ENCODE measurements at places on chromosomes 16 and 17.
A peak's percentile ranks its signal among the peaks of the same experiment; 100 is the strongest.

- DNase-seq: peak; percentile 77
These were observed 1.2 kb upstream of the EFNB3 start for GRCh38 chr17:7703584-7704479.

GRCh38 chr17:35541434-35541833, 4.0 kb upstream of the SLFN12L start:
- DNase-seq: no peak

DNA sequence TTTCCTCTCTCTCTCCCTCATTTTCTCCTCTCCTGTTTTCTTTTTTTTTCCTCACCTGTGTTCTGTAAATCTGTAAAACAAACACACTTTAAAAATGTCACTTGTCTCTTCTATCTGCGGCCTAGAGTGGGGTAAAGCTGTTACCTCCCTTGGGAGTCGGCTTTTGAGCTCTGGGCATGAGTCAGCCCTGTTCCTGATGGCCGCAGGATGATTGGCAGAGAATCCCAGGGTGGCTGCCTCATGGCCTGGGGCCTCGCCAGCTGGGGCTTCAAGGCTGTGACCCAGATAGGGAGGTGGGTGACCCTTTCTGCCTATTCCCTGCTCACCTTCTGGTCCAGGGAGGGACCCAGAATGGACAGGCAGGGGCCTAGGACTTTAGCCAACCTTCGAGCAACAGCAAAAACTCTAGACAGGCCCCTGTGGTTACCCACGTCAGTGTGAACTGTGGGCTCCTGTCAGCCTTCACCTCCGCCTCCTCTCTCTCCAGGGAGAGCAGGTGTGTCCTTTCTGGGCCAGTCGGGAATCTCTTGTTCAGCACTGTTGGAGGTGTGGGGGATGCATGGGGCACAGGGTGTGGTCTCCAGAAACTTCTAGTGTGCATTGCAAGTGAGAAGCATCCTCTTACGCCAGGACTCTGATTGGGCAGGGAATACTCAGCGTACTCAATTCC, 87.4 kb downstream of the RAP1GAP2 start:
- peak; percentile 82 for DNase-seq

DNA sequence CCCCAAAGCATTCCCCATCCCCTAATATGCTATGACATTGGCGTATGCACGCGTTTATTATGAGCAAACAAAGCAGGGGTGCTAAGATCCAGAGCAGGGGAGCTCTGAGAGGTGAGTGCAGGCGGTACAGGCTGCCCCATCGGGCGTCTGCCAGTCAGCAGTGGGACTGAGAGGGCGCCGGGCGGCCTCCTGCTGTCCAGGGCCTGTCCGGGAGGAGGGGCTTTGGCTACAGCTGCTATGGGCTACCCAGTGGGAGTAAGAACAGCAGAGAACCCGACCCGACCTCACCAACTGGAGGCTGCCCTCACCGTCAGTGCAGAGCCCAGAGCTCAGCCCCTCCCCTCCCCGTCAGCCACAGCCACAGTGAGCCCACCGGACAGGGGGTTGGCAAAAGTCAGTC, 18.5 kb upstream of the AATK start:
- DNase-seq: peak; percentile 67

GRCh38 chr17:57016764-57017116, 38.8 kb downstream of the SCPEP1 start:
- no peak for DNase-seq

GRCh38 chr16:77705351-77705750, 17.0 kb upstream of the NUDT7 start:
- DNase-seq: no peak

GRCh38 chr16:65226077-65226476, 104.2 kb upstream of the CDH11 start:
- no peak for DNase-seq

DNA sequence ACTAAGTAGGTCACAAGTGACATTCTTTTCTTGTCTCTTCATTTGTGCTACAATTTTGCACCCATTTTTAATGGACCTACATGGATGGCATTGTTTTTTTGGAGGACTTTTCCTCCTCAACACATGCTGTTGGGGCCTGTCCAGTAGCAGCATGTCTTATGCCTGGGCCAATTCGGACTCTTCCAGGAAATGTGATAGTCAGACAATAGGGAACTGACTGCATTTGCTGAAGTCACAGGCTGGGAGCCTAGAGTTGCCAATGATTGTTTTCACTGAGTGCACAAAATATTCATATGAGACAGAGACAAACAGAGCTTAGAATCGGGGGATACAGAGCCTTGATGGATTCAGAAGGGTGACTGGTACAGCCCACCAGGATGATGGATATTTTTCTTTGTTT, 867.3 kb upstream of the GOT2 start:
- DNase-seq: no peak

- DNase-seq: no peak
These were observed 61.0 kb upstream of the RBL2 start for GRCh38 chr16:53372992-53373871.

- peak; percentile 89 for DNase-seq
These were observed 454 bp downstream of the CCDC40 start for GRCh38 chr17:80036715-80037477.

GRCh38 chr16:10931134-10931533, 11.1 kb downstream of the DEXI start:
- no peak for DNase-seq

DNA sequence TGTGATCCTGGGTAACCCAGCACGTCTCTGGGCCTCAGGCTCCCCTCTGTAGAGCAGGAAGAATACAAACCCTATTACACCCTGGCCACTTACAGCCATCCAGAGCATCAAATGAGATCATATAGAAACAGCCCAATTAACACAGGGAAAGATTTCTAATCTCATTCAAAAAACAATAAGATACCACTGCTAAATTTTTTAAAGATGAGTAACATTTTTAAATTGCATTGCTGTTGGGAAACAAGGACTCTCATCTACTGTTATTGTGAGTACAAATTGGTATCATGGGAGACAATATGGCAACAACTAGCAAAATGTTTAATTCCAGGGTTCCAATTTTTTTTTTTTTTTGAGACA, 41.1 kb downstream of the SRL start:
- DNase-seq: no peak

DNA sequence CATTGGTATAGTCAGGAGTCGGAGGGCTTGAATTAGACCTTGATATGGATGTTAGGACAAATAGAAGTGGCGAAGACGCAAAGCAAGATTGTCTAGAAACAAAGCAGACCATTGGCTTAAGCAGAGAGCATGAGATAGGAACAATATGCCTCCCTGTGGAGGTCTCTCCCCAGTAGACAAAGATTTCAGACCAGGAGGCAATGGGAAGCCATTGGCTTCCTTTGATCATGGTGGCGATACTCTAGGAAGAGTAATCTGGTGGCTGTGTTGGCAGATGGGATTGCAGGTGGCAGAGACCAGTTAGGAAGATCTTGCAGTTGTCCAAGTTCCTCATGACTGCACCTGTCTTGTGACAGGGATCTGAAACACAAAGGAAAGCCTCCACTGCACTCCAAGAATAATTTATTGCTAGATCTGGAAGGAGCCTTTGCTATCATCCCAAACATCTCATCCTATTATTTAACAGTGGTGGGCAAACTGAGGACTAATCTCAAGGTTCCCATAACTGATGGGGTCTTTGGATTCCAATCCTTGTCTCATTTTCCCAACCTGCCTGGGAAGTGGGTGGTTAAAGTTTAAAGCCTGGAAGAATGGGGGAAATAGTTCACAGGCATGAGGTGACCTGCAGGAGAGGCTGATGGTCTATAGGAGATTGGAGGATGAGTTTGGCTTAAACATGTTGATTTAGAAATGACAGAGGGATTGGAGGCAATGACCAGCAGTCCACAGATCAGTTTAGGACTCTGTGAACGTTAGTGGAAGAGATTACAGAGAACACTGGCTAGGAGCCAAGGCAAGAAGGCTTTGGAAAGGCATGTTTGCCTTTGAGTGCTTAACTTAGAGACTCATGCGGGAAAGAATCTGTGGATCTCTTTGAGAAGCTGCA, 37.0 kb downstream of the HLF start:
- peak; percentile 62 for DNase-seq

DNA sequence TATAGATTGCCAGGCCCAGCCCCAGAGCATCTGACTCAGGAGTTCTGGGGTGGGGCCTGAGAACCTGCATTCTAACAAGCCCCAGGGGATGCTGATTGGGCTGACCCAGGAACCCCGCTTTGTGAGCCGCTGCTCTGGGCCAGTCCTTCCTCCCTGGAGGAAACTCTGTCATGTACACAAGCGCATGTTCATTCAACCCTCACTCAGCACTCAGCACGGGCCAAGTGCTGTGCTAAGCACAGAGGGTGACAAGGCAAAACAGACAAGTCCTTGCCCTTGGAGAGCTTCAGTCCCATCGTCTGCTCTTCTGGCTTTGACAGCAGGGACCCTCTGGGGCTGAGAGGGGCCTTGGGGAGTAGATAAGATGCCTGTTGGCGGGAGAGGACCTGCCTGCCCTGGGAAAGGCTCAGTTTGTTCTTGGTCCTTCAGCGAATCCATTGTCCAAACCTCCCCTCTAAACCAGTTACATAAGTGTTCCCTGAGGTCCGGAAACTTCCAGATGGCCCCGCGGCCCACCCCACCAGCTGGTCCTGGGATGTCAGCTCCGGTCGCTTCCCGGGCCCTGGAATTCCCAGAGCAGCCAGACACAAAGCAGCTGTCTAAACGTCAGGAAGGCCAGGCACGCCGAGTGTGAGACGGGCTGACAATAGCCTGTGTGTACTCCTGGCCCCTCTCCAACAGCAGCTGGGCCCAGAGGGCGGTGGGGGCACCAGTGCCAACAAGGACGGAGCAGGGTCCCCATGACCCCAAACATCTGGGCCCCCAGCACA, 88.8 kb downstream of the ZDHHC7 start:
- DNase-seq: peak; percentile 87

DNA sequence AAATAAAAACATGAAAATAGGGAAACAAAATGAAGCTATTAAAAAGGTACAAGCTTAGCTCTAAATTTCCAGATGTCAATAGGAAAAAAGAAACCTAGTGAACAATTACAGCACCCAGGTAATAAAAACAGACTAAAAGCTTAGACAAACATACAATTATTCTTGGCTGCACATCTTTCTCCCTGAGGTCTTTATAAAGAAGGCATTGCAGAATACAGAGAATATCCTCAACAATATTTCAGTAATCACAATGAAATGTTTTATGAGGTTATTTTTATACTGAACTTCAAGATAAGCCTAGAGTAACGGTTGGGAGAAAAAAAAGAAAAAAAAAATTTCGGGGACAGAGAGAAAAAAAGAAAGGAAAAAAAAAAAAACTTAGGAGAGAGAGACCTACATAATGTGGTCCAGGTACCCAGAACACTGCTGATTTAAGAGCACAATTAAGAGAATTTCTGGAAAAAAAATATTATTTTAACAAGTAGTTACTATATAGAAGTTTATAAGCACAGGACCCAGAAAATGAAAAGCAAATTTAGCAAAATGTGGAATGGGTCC, 26.5 kb downstream of the KANSL1 start:
- DNase-seq: peak; percentile 71

DNA sequence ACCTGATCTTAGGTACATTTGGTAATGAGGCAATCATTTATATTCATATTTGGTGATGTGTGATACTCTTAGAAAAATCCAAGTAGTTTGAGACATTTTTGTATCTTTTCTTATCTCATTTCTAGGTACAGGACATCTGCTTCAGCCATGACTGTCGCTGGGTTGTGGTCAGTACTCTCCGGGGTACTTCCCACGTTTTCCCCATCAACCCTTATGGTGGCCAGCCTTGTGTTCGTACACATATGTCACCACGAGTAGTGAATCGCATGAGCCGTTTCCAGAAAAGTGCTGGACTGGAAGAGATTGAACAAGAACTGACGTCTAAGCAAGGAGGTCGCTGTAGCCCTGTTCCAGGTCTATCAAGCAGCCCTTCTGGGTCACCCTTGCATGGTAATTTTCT, 312.2 kb downstream of the BCAS3 start:
- DNase-seq: no peak

GRCh38 chr17:8904201-8904600, 36.7 kb upstream of the PIK3R6 start:
- no peak for DNase-seq

GRCh38 chr17:37187262-37187661, 188.5 kb upstream of the C17orf78 start:
- DNase-seq: no peak

GRCh38 chr17:79393358-79394052, 217.3 kb downstream of the RBFOX3 start:
- DNase-seq: peak; percentile 71

GRCh38 chr17:29084541-29085146, 41.7 kb downstream of the PIPOX start:
- DNase-seq: peak; percentile 99

Measured in NCI-H69 (cell line).